PC-3 (cell line): ENCODE measurements at places on chromosomes 3 and 15. TPM values are rescaled to one million over a fixed set of nuclear protein-coding genes. Genes with fewer than 3 reads are reported as not detected.

Gene ZXDC
- total RNA-seq: 15.4 and 18.7 TPM in 2 replicates

Gene CEP152
- 7.5 and 8.2 TPM in 2 replicates for total RNA-seq

Gene ZNF774
- total RNA-seq: 1.1 and 1.9 TPM in 2 replicates

Gene SEMA4B
- 114 and 175 TPM in 2 replicates for total RNA-seq

Gene THAP10
- 5.9 and 7.2 TPM in 2 replicates for total RNA-seq

Gene RARB
- not detected in 2 replicates for total RNA-seq

Gene TERC
- 544 and 737 TPM in 2 replicates for total RNA-seq

DNA sequence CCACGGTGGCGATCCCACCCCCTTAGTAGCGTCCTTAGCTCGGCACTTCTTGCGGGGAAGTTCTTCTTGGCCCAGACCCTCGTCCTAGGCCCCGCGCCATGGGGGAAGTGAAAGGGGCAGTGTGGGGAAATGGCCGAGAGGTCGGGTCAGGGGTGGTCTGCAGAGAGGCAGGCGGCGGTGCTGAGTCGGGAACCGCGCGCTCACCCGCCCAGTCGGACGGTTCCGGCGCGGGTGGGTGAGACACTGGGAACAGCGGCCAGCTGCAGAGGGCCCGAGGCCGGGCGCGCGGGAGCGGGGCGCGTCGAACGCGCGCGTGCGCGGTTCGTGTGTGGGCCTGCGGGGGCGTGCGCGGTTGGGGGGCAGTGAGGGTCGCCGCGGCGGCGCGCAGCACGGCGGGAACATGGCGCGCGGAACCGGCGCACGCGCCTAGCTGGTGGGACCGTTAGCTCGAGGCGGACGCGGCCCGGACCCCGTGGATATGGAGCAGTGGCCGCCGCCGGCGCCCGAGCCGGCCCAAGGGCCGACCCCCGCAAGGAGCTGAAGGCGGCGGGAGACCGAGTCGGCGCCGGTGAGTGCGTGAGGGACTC is 246.9 kb downstream of the GOLGA6L6 start:
- DNase-seq: no peak

GRCh38 chr15:60507596-60508424 is 28.9 kb upstream of the ICE2 start:
- peak; percentile 72 for DNase-seq

DNA sequence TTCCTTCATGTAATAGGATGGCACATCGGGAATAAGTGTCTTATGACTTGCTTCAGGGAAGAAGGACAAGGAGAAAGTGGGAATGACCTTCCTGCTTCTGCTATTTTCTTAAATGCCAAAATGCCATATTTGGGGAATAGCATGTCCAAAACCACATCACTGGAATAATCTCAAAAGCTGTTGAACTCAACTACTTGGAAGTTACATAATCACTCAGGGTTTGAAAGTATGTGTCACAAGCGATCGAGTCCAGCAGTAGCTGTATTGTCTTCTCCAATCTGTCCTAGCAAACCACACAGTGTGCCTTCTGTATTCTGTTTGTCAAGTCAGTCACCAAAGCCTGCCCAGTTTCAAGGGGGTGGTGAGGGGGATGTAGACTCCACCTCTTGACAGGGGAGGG is 58.3 kb upstream of the GADL1 start:
- no peak for DNase-seq

DNA sequence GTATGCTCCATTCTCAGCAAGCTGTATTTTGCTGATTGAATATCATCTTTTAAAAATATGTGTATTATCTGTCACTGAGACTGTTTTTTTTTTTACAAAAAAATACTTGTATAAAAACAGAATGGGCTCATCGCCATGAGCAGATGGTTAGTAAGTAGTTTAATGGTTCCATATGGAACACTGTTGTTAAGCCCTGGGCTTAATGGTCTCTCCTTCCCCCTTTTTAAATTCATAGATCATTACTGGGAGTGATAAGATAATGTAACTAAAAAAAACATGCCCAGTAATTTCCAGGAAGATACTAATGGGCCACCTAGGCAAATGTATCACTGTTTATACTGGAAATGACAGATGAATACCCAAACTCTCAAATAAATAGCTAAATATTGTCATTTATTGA is 95.3 kb upstream of the TPRG1 start:
- DNase-seq: no peak

DNA sequence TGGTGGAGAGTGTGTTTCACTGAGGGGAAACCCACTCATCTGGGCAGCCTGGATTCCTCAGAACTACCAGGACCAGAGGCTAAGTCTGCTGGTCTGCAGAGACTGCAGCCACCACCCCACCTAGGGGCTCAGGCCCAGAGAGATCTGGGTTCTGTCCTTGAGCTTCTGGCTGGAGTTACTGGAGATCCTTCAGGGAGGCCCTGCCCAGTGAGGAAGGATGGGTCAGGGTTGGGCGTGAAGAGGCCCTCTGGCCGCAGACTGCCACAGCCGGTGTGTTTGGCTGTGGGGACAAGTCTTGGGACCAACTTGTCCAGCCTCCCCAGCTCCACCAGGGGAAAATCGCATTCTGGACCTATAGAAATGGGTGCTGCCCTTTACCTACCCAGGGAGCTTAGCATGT is 235.3 kb upstream of the CBLB start:
- DNase-seq: no peak

DNA sequence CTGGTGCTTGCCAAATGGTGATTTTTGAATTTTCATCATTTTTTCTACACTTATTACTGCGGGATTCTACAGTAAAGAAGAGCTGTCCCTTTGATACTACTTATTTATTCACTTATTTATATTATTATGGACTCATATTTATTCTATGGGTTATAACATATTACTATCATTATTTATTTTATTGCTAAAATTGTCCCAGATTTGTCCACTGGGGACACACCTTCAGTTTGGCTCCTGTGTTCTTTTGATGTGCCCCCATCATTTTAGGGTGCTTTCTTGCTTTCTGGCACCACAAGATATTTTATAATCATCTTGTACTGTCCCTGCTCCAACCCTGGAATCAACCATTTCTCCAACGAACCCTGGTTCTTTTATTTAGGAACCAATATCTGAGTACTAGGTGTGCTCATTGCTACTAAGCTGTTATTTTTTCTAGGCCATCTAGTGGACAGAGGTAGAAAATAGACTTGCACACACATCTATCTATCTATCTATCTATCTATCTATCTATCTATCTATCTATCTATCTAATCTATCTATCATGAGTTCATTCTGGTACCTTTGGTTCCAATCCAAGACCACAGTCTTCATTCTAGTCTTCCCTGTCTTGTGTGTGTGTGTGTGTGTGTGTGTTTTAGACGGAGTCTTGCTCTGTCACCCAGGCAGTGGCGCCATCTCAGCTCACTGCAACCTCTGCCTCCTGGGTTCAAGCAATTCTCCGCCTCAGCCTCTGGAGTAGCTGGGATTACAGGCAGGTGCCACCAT is 16.0 kb downstream of the SLC22A14 start:
- DNase-seq: peak; percentile 50

DNA sequence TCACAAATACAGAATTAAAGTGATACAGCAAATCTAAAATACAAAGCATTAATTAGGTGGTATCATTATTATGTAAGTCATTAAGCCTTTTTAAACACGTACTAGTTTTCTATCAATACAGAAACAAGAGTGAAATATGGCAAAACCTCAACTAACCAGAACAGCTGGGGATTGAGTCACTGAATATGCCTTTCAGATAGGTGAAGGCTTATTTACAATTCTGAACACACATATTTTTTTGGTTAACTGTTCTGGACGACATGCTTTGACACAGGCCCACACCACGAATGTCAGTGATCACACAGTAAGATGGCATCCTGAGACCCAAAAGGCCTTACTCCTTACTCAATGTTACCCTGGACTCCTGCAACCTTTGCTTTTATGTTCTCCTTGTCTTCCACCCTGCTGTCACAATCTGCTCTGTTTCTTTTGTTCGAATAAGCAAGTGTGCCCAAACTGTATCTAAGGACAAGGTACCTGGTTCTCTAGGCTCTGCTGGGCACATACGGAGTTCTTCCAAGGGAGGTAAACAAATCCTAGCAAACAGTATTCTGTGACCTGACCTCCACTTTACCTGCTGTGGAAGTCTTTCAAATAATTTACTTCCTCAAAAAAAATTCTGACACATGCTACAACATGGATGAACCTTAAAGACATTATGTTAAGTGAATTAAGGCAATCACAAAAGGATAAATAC is 7.0 kb downstream of the SFMBT1 start:
- no peak for DNase-seq

GRCh38 chr3:37764586-37764985 is 97.1 kb upstream of the CTDSPL start:
- no peak for DNase-seq

DNA sequence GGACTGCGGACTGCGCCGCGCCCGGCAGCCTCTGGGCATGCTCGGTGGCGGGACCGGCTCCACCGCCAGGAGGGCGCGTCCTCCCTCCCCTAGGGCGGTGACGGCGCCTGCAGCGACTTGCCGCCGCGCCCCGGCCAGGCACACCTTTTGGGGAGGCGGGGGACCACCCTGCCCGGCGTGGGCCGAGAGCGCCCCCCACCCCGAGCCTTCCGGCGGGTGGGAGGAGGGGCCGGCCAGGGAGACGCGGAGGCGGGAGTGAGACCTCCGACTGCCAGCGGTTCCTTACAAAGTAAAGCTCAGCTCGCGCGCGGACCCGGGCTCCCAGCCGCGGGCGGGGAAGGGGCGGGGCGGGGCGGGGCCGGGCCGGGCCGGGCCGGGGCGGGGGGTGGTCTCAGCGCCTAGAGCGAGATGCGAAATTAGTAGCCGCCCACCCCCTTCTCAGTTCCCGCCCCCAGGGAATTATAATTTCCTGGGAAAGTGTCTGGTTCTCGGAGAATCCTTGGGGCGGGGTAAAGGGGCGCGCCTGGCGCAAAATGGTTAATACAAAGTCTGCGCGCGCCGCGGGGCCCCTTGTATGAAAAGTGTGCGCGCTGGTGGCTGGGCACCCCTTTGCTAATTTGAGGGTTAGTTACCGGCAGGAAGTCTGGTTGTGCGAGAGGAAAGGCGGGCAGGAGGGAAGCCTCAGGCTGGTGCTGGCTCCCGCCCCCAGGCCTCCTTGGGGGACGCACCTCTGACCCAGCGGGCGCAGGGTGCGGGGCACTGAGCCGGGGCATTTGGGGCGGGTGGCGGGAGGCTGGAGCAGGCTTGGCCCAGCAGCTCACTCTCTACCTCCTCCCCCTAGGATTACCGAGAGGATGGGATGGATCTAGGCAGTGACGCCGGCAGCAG is 224.8 kb upstream of the IL12A start:
- DNase-seq: peak; percentile 91
